D721Med (cell line): ENCODE measurements at places on chromosomes 13 and 19.

GRCh38 chr19:46898731-46899130, 37.9 kb downstream of the ARHGAP35 start:
- no peak for DNase-seq

- DNase-seq: no peak
These were observed at the start of gene ZFP28 for GRCh38 chr19:56538761-56539263. ZFP28 (plus strand) TSS chr19:56538948; CDS start chr19:56539019, 71 bp downstream.

DNA sequence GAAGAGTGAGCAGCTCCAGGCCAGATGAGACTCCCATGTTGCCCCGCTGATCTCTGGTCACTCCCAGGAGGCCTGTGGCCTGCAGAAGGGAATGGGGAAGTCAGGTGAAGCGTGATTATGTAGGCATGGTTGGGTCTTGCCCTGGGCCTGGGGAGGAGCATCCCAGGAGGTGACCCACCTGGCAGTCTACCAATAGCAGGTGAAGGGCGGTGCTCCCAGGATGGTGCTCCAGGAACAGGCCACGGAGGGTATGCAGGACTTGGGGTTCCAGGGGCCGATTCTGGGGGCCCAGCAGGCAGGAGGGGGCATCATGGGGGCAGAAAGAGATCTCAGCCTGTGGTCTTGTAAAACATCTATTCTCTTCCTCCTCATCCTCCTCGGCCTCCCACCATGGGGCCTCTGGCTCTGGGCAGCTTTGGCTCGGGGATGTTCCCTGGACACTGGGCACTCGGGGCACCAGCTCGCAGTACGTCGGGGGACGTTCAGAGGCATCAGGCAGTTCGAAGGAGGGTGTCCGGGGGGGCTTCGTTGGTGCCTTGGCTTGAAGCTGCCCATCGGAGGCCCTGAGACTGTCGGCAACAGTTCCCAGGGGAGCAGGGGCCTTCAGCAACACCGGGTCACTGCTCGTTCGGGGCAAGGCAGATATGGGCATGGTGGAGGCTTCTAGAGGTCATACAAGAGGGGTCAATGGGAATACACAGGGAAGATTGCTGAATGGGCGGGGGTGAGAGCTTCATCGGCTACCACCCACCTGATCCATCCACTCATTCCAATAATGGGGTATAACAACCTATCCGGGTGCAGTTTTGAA, 12.4 kb downstream of the SH2D3A start:
- DNase-seq: no peak

DNA sequence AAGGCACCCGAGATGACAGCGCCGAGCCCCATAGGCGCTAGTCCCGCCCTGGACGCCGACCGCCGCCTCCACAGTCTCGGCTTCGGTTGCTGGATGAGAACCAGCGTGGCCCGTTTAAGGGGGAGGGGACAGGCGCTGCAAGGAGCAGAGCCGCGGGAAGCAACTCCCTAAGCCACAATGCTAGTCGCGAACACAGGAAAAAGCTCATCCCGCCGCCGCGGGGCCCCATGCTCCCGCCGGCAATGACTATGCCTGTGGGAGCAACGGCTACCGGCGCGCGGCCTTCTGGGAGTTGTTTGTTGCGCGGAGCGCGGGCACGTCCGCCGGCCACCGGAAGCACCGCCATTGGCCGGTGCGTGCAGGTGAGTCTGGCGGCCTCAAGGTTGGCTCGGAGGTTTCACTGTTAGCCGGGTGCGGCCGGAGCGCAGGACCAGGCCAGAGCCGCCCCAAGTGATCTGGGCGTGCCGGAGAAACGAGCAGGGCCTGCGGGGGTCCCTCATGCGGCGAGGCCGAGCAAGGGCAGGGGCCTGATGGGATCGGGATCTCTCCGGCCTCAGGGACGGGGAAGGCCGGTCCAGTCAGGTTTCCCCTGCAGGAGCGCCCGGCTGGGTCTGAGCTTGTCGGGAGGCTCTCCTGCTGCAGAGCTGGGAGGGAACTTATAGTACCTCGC, at the start of gene ZNF544:
Gene ZNF544 (plus strand): TSS at position 330 of the 670 bp plus-strand sequence. CDS start 15,110 bp downstream, outside the sequence.
- peak; percentile 43 for DNase-seq

GRCh38 chr13:111947026-111947810, 119.7 kb upstream of the SOX1 start:
- DNase-seq: no peak

- no peak for DNase-seq
These were observed 8.0 kb downstream of the DNASE2 start for GRCh38 chr19:12872941-12873890.

GRCh38 chr13:40334616-40335015, 331.8 kb downstream of the FOXO1 start:
- DNase-seq: no peak

- DNase-seq: no peak
These were observed 5.1 kb downstream of the CHMP2A start for GRCh38 chr19:58549664-58550361.

GRCh38 chr19:23415034-23415433, 19.8 kb upstream of the ZNF91 start:
- no peak for DNase-seq

- DNase-seq: no peak
These were observed 65.1 kb downstream of the KCNRG start for GRCh38 chr13:50080203-50080910.

GRCh38 chr19:48646722-48647216, 782 bp upstream of the CA11 start:
- no peak for DNase-seq

GRCh38 chr19:16807549-16808284, 21.5 kb upstream of the SIN3B start:
- no peak for DNase-seq

- no peak for DNase-seq
These were observed 52.8 kb downstream of the COL4A2 start for GRCh38 chr13:110359840-110360301.

DNA sequence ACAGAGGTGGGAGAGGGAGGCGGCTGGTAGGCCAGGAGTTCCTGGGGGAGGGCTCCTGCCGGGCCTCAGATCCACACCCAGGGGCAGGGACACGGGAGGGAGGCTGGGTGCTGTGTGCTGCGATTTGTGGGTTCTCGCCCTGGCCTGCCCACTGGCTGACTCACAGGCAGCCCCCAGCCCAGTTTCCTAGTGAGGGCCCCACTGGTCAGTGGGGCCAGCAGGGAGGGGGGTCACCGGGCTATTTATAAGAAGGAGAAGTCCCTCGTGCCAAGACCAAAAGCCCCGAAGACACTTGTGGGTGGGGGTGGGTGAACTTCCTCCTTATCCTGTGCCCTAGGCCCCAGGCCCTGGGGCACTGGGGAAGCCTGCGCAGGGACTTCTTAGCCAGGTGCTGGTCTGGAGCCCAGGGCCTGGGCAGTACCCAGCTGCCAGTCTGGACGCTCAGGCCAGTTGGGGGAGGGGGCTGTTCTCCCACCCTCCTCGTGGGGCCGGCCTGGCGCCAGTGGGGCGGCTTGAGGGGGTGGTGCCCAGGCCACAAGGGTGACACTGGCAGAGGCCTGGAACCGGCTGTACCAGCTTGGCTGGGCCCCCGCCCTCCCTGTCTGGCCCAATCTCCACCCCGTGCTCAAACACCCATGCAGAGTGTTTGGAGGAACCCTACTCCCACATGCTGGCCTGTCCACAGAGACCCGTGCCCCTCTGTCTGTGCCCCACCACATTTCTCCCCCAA, 5.0 kb upstream of the JUNB start:
- DNase-seq: no peak
